GM13977 (cell line): ENCODE measurements at places on chromosomes 16 and 17.

DNA sequence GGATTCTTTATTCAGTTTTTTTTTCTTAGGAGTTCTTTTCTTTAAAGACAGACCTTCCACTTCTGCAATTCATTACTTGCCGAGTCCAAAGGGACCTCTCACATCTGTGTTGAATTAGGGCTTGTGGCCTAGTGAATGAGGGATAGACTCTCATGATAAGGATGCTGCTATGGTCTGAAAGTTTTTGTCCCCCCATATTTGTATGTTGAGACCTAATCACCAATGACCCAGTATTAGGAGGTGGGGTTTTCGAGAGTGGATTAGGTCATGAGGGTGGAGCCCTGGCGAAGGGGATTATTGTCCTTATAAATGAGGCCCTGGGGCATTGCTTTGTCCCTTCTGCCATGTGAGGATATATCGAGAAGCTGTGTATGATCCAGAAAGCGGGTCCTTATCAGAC, 9.5 kb downstream of the KRT12 start:
- no peak for DNase-seq

DNA sequence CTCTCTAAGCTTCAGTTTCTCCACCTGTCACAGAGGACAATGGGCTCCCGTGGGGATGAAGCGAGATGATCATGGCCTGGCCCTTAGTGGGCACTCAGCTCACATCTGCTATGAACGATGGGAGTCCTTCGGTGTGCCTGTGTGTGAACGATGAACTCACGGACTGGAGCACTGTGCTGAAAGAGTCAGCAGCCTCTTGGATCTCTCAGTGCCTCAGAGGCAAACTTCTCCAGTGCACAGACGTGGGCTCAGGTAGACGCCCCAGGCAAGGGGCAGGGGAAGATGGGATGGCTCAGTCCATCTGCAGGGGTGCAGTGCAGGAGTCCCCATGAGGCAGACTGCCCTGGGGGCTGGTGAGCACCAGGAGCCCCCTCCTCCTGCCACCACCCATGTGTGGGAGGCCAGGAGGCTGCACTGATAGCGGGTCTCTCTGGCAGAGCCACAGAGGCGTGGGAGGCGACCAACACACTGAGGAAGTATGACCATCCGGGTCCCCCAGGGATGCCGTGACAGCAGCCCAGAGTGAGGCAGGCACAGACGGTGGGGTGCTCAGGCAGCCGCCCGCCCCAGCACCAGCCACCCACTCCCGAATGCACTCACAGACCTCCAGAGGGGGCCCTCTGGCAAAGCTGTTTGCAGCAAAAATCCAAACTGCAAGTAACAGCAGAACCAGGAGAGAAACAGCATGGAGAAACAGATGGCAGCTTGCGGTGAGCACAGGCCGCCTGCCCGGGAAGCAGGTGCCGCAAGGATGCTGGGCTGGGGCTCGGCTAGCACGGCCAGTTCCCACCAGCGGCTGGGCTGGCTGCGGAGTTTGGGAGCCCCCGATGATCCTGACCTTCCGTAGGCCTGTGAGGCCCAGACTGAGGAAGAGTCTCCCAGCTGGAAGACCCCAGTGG, 82.7 kb downstream of the RPH3AL start:
- no peak for DNase-seq

- no peak for DNase-seq
These were observed 7.8 kb downstream of the KRT28 start for GRCh38 chr17:40791787-40792436.

- no peak for DNase-seq
These were observed 17.8 kb upstream of the KCNH6 start for GRCh38 chr17:63505341-63505740.

DNA sequence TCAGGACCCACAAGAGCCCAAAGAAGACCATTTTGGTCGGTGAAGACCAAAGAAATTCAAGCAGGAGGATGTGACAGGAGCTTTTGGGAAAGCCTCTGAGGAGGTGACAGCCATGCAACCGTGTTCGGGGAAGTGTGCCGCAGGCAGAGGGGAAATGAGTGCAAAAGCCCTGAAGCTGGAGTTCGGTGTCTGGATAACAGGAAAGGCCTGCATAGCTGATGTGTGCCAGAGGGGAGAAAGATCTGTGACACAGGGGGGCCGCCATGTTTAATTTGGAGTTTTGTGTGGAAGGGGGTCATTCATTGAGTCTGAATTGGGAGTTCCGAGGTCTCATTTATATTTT, 870 bp upstream of the ZC3H7A start:
- DNase-seq: no peak

DNA sequence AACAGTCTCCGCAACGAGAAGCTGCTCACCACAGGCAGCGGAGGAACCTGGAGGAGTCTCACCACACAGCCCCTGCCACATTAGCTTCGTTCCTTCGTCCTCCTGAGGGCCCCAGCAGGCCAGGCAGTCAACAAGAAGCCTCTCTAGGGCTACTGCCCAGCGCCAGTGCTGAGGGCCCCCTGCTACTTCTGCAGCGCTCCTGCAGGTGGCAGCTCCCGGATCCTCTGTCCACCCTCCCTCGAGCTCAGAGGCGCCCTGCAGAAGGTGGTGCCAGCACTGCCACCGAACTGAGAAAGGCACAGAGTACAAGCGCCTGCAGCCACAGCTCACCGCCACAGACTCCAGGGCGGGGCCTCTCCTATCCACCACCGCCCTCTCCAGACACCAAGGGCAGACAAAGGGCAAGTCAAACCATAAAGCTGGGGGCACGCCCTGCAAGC, 27.3 kb downstream of the KDM8 start:
- DNase-seq: no peak

DNA sequence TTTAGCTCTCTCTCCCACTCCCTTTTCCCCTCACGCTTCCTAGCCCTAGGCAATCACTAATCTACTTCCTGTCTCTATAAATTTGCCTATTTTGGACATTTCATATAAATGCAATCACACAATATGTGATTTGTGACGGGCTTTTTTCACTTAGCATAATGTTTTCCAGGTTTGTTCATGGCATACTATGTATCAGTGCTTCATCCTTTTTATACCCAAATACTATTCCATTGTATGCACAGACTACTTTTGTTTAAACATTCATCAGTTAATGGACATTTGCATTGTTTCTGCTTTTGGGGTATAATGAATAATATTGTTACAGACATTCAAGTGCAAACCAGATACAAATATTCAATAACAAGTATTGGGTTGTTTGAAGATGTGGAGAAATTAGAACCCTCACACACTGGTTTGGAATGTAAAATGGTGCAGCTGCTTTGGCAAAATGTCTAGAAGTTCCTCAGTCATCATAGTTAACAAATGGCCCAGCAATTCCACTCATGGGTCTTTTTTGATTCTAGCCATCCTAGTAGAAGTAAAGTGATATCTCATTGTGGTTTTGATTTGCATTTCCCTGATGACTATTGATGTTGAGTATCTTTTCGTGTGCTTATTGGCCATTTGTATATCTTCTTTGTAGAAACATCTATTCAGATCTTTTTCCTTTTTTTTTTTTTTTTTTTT, 67.7 kb downstream of the TBX4 start:
- no peak for DNase-seq

- no peak for DNase-seq
These were observed 1.4 kb downstream of the WFIKKN2 start for GRCh38 chr17:50836826-50837225.

GRCh38 chr16:26334218-26335111, 642.7 kb downstream of the HS3ST4 start:
- DNase-seq: no peak

DNA sequence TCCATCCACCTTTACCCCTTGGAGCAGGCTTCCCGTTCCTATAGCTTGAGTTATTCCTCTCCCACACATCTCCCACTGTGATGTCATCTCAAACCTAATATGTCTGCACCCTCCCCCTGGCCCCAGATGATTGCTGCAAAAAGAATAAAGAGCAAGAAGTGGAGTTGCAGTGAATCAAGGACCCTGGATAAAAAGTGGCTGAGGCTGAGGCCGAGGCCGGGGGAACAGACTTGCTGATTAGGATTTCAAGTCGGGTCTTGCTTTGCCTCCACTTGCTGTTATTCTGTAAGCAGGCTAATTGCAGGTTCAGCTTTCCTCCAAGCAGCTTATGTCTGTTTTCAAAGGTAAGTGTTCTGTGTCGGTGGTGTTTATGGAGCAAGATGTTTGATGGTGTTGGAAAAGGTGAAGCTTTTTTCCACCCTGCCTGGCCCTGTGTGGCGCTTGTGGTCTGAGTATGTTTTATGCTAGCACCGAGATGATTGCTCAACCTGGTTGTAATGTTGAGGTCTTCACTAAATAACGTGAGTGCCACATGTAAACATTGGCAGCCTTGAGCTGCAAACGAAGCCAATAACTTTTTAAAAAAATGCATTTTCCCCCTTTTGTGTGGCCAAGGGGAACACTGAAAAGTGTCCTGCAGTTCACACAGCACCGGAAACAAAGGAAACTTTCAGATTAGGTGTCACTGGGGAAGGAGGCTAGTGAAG, 15.4 kb downstream of the HS3ST3B1 start:
- no peak for DNase-seq

DNA sequence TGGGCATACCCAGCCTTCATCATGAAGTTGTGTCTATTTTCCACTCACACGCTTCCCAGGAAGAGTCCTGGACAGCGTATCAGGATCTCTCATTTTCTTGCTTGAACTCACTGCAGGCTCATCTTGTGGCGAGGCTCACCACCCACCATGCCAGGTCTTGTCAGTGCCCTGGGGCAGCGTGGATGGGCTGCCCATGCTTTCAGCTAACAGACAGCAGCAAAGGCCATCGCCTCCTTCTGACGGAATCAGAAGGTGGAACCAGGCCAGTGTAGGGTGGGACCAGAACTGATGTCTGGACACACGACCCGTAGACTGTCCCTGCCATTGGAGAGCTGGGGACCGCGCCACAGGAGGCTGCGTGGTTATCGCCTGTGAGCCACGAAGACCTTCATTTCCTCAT, 169.4 kb downstream of the FOXL1 start:
- no peak for DNase-seq

- peak; percentile 89 for DNase-seq
These were observed 2.3 kb upstream of the ACTG1 start for GRCh38 chr17:81514739-81515529.

GRCh38 chr16:65124212-65124548, 2.3 kb upstream of the CDH11 start:
- DNase-seq: no peak

GRCh38 chr17:40559564-40559916, 5.7 kb downstream of the CCR7 start:
- peak; percentile 2 for DNase-seq

DNA sequence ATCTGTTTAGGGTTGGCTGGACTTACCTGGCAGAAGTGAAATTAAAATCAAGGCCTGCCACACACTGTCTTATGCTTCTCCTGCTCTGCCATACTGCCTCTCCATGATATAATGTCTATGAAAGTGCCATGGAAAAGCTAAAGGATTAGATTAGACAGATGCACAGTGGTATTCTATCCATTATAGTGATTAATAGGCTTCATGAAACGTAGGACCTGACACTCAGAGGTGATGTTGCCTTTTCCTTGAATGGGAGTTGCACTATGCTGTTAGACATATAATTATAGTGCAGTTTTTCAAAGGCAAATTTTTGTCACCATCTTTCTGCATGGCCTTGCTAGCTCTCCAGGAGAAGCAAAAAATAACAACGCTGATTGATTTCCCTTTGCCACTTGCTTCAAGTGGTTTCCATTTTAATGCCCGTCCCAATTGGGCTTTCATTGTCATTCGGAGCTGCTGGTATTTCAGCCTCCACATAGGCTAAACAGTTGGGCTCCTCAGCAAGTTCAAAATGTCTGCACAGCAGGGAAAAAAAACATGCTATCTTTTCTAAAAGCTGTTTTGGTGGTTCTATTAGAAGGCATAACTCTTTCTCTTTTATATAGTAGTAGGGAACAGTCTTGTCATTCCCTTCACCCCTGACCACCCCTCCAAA, 502.8 kb upstream of the GOT2 start:
- DNase-seq: no peak

DNA sequence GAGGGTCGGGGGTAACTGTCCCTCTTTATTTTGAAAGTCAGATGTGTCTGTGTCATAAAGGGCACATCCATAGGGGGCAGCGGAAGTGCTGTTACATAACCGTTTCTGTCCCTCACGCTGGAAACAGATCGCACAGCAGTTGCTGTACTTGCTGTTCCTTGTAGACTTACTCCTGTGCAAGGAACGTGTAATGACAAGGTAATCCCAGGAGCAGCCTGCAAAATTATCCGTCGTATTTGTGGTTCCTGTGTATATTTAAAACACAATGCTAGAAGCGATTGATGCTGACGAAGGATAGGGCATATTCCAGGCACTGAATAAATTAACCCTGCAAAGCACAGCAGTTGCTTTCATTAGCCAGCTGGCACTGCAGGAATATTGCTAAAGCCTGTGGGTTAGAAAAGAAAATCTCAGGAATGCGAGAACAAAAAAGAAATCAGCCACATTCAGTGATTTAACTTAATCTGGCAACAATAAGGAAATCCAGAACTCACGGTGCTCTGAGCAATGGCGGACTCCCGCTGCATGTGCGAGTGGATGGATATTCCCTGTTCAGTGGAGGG, 76.2 kb downstream of the SPECC1 start:
- DNase-seq: no peak

GRCh38 chr16:53022374-53022773, 30.3 kb downstream of the CHD9NB start:
- DNase-seq: peak; percentile 46

- no peak for DNase-seq
These were observed 30.3 kb upstream of the SRCIN1 start for GRCh38 chr17:38636054-38636453.

- no peak for DNase-seq
These were observed 21.5 kb upstream of the BRIP1 start for GRCh38 chr17:61884864-61885263.

- no peak for DNase-seq
These were observed 541 bp upstream of the RBBP6 start for GRCh38 chr16:24538756-24539294.

DNA sequence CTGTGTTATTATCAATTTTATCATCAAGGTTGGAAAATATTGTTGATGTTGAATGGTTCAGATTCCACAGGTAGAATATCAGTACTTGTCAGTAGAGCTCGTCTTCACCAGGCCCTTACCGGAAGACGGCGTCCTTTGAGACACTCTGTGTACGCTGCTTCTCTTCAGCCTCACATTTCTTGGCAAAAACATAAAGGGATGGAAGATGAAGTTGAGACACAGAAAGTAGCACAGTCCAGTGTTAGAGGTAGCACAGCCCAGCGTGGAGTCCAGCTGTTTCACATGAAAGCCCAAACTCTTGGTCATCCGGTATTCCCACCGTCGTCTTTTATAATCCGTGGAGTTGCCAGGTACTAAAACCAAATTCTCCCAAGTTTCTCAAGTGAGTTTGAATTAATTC, 30.4 kb downstream of the ATP2C2 start:
- no peak for DNase-seq

DNA sequence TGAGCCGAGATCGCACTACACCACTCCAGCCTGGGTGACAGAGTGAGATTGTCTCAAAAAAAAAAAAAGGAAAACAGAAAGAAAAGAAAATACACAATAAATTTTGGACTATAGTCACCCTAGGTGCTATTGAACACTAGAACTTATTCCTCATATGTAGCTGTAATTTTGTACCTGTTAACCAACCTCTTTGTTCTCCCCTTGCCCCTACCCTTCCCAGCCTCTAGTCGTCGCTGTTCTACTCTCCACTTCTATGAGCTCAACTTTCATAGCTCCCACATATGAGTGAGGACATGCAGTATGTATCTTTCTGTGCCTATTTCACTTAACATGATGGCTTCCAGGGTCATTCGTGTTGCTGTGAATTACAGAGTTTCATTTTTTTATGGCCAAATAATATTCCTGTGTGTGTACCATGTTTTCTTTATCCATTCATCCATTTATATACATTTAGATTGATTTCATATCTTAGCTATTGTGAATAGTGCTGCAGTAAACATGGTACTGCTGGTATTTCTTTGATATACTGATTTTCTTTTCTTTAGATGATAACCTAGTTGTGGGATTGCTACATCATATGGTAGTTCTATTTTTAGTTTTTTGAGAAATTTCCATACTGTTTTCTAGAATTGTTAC, 28.3 kb downstream of the VPS35L start:
- DNase-seq: peak; percentile 20
